ENCODE measurements at places on chromosomes 3 and 15. TPM values are rescaled to one million over a fixed set of nuclear protein-coding genes. Genes with fewer than 3 reads are reported as not detected.

- no peaks in the 10 kb centered on the region for H3K27me3 ChIP-seq
- H3K4me3 ChIP-seq = no peak overlapping the region
- H3K27ac ChIP-seq = no peak overlapping the region
- no peaks in the 10 kb centered on the region for H3K4me1 ChIP-seq
- no peaks in the 10 kb centered on the region for H3K36me3 ChIP-seq
Measured at GRCh38 chr3:154936196-154936595, 143.9 kb upstream of the MME start.

Gene GOLGA6L7
- not detected for total RNA-seq

Gene PIF1
- 38.6 TPM for total RNA-seq

DNA sequence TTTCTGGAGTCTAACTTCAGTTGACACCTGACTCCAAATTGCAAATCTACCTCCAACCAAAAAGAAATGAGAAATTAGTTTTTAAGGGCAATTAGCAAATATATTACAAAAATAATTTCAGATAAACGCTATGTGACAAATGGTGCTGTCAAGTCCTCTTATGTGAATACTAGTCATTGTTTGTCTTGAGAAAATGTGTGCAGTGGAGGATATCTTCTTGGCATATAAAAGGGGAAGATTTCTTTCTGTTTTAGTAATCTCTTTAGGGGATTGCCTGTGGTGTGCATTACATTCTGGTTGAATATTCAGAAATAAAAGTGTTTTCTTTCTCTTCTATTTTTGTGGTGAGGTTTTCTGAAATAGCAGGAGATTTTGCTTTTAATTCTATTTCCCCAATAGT is 3.0 kb upstream of the GCSAM start:
- no peaks in the 10 kb centered on the region for H3K36me3 ChIP-seq
- peaks cover 7% of the 10 kb centered on the region for H3K27me3 ChIP-seq
- no peak overlapping the region for H3K27ac ChIP-seq
- H3K4me1 ChIP-seq = no peaks in the 10 kb centered on the region

GRCh38 chr3:51799879-51800749 is 21.1 kb upstream of the IQCF6 start:
- no peak overlapping the region for H3K4me3 ChIP-seq
- H3K4me1 ChIP-seq = no peaks in the 10 kb centered on the region
- peak; percentile 22 for DNase-seq

DNA sequence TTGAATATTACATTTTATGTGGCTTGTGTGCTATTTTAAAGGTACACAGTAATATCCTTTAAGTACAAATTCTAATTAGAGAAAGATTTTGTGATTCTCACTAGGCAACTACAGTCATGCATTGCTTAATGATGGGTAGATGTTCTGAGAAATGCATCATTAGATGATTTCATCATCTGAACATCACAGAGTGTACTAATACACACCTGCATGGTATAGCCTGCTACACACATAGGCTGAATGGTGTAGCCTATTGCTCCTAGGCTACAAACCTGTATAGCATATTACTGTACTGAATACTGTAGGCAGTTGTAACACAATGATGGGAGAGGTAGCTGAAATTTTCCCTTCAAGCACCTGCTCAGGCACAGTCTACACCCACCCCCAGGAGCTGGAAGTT is 217.4 kb upstream of the EOMES start:
- no peaks in the 10 kb centered on the region for H3K4me1 ChIP-seq
- H3K4me3 ChIP-seq = no peak overlapping the region
- no peaks in the 10 kb centered on the region for H3K27me3 ChIP-seq
- H3K27ac ChIP-seq = no peak overlapping the region
- no peaks in the 10 kb centered on the region for H3K36me3 ChIP-seq

GRCh38 chr3:69669070-69669469 is 70.2 kb upstream of the MITF start:
- peaks cover 3% of the 10 kb centered on the region for H3K4me1 ChIP-seq
- no peak overlapping the region for H3K4me3 ChIP-seq
- no peak for DNase-seq
- H3K36me3 ChIP-seq = no peaks in the 10 kb centered on the region

GRCh38 chr3:86949850-86950249 is 41.1 kb downstream of the VGLL3 start:
- H3K4me3 ChIP-seq = no peak overlapping the region
- no peak for DNase-seq
- no peak overlapping the region for H3K27ac ChIP-seq
- no peaks in the 10 kb centered on the region for H3K27me3 ChIP-seq

DNA sequence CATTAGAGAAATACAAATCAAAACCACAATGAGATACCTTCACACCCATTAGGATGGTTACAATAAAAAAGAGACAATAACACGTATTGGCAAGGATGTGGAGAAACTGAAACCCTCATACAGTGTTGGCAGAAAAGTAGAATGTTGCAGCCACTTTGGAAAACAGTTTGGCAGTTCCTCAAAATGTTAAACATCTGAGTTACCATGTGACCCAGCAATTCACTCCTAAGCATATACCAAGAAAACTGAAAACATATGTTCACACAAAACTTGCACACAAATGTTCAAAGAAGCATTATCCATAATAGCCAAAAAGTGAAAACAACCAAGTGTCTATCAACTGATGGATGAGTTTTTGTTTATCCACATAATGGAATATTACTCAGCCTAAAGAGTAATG is 166.9 kb upstream of the FAM3D start:
- no peaks in the 10 kb centered on the region for H3K36me3 ChIP-seq
- no peaks in the 10 kb centered on the region for H3K27me3 ChIP-seq
- H3K27ac ChIP-seq = no peak overlapping the region
- no peak for DNase-seq

GRCh38 chr3:59908280-59908679 is 858.5 kb upstream of the CFAP20DC start:
- H3K27me3 ChIP-seq = no peaks in the 10 kb centered on the region
- DNase-seq = no peak
- H3K27ac ChIP-seq = no peak overlapping the region
- no peaks in the 10 kb centered on the region for H3K36me3 ChIP-seq
- H3K4me1 ChIP-seq = no peaks in the 10 kb centered on the region
- H3K4me3 ChIP-seq = no peak overlapping the region

DNA sequence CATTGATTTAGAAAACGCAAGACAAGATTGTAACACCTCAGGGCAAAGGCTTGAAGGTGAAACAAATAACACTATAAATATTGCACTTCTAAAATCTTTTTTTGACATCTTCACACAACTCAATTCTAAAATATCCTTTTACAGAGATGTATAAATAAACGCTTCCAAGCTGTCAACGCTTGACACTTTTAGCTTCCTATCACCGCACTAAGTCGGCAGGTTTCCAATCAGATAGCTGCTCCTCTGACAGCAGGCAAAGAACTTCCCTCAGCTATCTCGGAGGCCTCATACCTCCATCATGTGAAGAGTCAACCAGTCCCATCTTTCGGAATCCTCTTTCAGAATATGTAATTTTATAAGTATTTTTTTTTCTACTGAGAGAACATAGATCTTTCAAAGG is 71.0 kb downstream of the PCOLCE2 start:
- no peaks in the 10 kb centered on the region for H3K36me3 ChIP-seq
- H3K27ac ChIP-seq = no peak overlapping the region
- no peaks in the 10 kb centered on the region for H3K27me3 ChIP-seq
- DNase-seq = no peak

Gene PRSS50
- 0.13 TPM for total RNA-seq

DNA sequence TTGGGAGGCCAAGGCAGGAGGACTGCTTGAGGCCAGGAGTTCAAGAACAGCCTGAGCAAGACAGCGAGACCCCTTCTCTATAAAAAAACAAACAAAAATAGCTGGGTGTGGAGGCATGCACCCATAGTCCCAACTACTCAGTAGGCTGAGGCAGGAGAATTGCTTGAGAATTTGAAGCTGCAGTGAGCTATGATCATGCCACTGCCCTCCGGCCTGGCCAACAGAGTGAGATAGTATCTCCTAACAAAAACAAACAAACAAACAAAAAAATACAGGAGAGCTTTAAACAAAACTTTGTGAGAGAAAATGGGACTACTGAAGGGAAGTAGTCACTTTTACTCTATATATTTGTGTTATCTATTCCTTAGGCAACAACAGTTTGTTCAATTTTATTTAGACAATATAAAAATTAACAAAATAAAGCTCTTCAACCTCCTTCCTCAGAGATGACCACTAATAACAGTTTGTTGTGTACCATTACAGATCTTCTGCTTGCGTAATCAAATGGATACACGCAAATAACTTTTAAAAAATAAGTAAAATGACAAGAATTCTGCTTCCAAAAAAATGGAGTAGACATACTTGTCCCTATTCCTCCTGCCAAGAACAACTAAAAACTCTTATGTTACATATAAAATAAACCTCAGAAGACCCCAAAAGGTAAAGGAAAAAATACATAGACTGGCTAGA is 17.4 kb downstream of the PHC3 start:
- no peak overlapping the region for H3K4me3 ChIP-seq
- no peak overlapping the region for H3K27ac ChIP-seq
- peaks cover 8% of the 10 kb centered on the region for H3K4me1 ChIP-seq
- DNase-seq = no peak

GRCh38 chr15:69562564-69562963 is 109.9 kb downstream of the RPLP1 start:
- DNase-seq = no peak
- H3K36me3 ChIP-seq = no peaks in the 10 kb centered on the region
- no peak overlapping the region for H3K4me3 ChIP-seq
- H3K27me3 ChIP-seq = no peaks in the 10 kb centered on the region

DNA sequence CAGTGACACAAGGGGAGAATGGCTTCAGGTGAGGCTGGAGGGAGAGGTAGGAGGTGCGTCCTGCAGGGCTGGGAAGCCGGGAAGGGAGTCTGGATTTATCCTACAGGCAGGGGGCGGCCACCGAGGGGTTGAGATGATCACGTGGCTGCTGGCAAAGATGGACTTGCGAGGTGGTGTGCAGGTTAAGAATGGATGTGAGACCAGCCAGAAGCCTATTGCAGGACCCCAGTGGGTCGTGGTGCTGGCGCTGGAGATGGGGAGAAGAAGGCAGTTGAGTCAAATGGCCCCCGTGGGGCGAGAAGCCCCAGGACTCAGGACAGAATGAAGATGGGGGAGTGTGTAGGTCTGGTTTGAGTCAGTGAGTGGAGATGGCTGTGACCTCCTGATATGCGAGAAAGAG is 183.1 kb downstream of the FAM43A start:
- no peak for DNase-seq
- no peaks in the 10 kb centered on the region for H3K27me3 ChIP-seq
- peaks cover 27% of the 10 kb centered on the region for H3K4me1 ChIP-seq
- H3K27ac ChIP-seq = no peak overlapping the region
- no peak overlapping the region for H3K4me3 ChIP-seq

DNA sequence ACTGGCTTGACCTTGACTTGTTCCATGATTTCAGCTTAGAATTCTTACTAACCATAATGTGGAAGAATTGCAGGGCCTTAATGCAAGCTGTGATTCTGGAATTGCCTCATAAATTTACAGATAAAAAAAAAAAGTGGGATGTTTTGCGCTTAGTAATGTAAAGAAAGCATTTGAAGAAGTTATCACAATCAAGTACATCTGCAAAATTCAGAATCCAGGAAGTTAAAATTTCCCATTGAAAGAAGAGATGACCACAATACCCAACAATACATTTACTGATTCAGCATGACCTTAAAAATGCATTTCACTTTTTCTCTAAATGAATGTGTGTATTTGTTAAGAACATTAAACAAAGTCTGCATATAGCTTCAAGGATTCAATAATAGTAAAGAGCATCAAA is 65.1 kb upstream of the CCNL1 start:
- H3K4me3 ChIP-seq = no peak overlapping the region
- H3K36me3 ChIP-seq = no peaks in the 10 kb centered on the region
- H3K4me1 ChIP-seq = no peaks in the 10 kb centered on the region
- H3K27me3 ChIP-seq = peaks cover 2% of the 10 kb centered on the region
- H3K27ac ChIP-seq = no peak overlapping the region
- DNase-seq = no peak

DNA sequence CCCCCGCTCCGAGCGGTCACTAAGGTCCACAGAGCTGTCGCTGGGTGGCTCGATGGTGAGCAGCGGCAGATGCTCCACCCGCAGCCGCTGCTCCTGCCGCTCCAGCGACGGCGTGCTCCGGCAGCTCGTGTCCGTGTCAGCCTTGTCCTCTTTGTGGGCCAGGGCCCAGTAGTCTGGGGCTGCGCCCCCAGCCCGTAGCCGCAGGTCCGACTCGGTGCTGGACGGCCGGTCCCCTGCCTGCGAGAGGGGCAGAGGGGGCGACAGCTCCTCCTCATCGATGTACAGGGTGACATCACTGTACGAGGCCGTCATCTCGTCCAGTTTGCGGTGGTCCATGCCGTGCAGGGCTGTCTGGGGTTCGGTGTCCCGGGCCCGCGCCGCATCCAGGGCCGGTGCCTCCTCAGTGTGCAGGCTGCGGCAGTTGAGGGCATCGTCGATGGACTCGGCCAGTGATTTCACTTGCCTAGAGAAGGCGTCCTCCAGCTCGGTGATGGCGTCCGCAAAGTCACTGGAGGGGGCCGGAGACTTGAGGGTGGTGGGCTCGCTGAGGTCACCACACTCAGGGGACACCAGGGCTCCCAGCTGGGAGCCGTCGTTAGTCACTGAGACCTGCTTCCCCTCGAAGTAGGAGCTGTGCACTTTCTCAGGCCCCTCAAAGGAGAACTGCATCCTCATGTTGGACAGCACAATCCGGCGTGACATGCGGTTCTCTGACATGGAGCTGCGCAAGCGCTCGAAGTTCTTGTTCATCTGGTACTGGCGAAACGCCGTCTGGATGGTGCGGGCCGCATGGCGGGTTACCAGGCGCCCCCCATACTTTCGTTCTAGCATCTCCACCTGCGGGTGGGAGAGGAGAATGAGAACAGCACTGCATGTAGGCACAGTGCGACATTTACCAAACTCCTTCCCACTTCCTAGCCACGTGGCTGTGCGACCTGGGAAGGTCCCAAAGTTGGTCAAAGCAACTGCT is 94.8 kb upstream of the RPL32 start:
- no peak for DNase-seq
- H3K27ac ChIP-seq = no peak overlapping the region
- no peaks in the 10 kb centered on the region for H3K4me1 ChIP-seq
- no peak overlapping the region for H3K4me3 ChIP-seq

Gene C3orf70
- total RNA-seq = 0.10 TPM

Gene BNC1
- not detected for total RNA-seq

- no peaks in the 10 kb centered on the region for H3K36me3 ChIP-seq
- no peak overlapping the region for H3K4me3 ChIP-seq
- H3K27me3 ChIP-seq = no peaks in the 10 kb centered on the region
- DNase-seq = no peak
Measured at GRCh38 chr3:14357463-14357862, 44.9 kb upstream of the SLC6A6 start.

Gene ACSBG1
- 0.31 TPM for total RNA-seq

DNA sequence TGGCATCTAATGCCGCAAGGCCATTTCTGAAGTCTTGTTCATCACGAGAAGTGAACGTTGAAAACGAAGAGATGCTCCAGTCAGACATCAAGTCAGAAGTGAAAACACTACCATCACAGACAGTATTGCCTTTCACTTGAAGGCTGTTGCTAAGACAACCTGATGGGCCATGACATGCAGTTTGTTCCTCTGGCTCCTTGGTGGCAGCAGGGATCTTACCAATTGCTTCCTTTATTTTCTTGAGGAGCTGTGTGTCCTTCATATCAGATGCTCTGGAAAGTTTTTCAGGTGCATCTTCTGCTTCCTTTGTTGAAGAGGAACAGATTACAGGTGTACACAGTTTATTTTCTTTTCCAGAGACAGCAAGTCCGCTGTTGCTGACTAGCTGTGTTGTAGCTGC is 30.7 kb upstream of the MYLK start:
- no peak for DNase-seq
- H3K4me3 ChIP-seq = no peak overlapping the region
- no peaks in the 10 kb centered on the region for H3K36me3 ChIP-seq
- no peak overlapping the region for H3K27ac ChIP-seq
- H3K4me1 ChIP-seq = no peaks in the 10 kb centered on the region

- H3K27ac ChIP-seq = no peak overlapping the region
- no peak overlapping the region for H3K4me3 ChIP-seq
- H3K36me3 ChIP-seq = no peaks in the 10 kb centered on the region
- H3K27me3 ChIP-seq = no peaks in the 10 kb centered on the region
Measured at GRCh38 chr3:173214576-173214975, 73.5 kb upstream of the SPATA16 start.

Gene TMEM44
- 70.1 TPM for total RNA-seq

Data from Panc1 (cell line).